ENCODE measurements at places on chromosomes 13 and 19. TPM values are rescaled to one million over a fixed set of nuclear protein-coding genes. Genes with fewer than 3 reads are reported as not detected.

Gene CGB1
- not detected for total RNA-seq

Gene ARL11
- total RNA-seq, result 0.33 TPM

Gene STX10
- 66.3 TPM for total RNA-seq

Gene SYT3
- total RNA-seq, result not detected

DNA sequence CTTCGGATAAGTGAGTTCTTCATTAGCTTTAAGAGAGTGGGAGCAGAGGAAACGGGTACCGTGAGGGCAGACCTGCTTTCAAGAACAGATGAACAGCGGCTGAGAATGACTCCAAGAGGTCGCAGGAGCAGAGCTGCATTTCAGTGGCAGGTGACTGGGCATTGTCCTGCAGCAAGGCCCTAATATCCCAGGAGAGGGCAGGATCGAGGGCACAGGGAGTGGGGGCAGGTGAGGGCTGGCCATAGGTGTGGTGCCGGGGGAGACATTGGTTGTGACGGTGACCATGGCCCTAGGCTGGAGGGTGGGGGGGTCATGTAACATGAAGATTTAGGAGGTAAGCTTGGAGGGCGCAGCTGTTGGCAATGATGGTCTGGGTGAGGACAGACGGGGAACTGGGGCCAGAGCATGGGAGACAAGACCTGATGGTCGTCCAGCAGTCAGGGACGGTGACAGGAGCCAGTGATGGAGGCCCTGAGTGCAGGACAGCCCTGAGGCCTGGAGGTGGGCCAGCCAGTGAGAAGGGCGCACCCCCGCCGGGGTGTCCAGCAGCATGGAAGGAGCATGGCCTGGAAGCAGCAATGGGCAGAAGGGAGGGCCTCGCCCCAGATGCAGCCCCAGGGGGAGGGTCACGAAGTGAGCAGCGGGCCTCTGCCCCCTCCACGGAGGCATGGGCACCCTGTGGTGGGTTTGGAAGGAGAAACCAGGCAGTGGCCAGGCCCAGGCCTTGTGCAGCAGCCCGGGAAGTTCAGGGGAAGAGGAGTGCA lies 29.2 kb upstream of the LAMP1 start:
- DNase-seq, result no peak

Gene RFPL4A
- total RNA-seq, result not detected

Data from activated CD4-positive, alpha-beta memory T cell treated with anti-CD3 and anti-CD28 coated beads for 36 hours (primary cell).